Activated CD4-positive, alpha-beta T cell treated with anti-CD3 and anti-CD28 coated beads, Interleukin-2, amount 50 U/mL, for 1 hour (primary cell): ENCODE measurements at places on chromosomes 16 and 17.
A peak's percentile ranks its signal among the peaks of the same experiment; 100 is the strongest.

- DNase-seq = no peak
These were observed 23.9 kb downstream of the DHRS7C start for GRCh38 chr17:9767432-9767991.

DNA sequence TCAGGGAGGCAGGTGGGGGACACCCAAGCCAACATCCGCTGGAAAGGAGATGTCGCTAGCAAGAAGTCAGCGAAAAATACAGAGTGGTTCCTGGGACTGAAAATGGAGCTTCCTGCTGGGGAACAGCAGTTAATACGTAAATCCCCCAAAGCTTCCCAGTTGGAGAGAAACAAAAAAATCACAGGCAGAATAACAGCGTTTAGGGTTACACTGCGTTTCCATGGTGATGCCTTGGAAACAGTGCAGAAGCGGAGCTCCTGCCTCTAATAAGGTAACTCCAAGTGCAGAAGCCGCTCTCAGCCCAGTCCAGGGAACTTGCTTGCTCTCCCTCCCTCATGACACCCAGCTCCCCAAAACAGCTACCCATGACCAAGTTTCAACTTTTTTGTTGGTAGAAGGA, 73.4 kb downstream of the PLD6 start:
- no peak for DNase-seq

DNA sequence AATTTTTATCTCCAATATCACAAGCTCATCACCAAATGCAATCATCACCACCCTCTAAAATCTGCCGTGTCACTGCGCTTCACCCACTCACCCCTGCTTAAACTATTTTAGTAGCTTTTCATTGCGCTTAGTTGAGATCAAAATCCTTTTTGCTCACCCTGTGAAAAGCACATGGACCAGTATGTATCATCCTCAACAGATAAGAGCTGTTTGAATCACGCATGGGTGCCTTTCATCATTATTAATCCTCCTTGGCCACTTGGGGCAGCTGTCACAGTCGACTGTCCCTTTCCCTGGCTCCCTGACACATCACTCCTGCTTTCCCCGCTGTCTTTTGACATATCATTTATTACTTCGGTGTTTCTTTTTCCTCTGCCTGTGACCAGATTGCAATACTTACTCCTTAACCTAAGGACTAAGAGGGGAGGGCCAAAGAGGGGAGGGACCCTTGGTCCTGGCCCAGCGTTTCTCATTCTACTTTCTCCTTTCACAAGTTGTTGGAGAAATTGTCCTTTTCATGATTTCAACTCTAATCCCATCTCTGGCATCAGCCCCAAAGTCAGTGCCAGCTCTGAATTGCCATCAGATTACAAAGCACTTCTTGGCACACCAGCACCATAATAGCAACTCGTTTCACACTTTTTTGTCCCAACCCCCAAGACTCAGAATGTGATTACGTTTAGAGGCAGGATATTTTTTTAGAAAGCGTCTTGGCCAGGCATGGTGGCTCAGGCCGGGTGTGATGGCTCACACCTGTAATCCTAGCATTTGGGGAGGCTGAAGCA, 8.6 kb upstream of the KDM6B start:
- DNase-seq = no peak

DNA sequence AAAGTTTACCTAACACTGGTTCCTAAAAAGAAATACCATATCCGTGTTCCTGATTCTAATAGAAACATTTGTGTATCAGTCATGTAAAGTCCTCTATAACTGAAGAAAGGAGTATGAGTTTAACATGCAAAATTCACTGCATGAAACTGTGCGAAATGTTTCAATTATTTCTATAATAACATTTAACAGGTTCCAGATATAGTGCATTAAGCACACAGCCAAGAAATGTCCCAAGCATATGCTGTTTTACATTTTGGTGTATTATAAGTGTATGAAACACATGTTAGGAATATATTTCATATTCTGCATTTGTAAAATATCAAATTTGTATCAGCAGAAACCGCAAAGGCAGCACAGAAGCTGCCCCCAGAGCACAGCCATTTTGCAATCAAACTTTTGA, 764.9 kb downstream of the KCNJ2 start:
- no peak for DNase-seq

DNA sequence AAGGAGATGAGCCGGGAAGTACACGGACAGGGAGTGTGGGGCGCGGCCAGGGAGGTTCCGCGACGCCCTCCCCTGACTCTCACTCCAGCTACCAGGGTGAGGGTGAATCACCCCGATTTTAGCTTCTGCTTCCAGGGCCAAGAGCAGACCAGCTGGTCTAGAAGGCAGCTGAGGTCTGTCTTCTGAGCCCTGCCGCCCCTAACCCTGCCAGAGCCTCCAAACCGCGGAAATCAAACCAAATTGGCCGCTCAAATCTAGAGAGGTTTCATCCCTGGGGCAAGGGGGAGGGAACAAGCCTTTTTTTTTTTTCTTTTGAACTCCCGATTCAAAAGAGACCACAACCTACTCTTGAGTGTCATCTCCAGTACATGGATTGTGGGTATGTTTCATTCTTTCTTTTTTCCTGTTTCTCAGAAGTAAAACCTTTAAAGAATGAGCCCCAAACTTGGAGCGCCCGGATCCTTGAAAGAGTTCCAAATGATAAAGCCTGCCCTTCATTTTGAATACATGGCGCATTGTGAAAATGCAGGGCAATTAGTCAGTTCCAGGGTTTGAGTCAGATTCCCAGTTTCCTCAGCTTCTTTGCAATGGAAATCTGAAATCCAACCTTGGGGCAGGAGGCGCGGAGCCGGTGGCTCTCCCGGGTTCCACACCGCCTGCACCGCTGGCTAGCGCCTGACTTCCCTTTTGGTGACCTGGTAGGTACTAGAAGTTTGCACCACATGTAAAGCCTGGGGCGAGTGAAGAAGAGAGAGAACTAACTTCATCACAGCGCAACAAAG, 16.5 kb upstream of the ZFHX3 start:
- DNase-seq = no peak

- peak; percentile 82 for DNase-seq
These were observed 4.2 kb upstream of the MXRA7 start for GRCh38 chr17:76714822-76715495.

DNA sequence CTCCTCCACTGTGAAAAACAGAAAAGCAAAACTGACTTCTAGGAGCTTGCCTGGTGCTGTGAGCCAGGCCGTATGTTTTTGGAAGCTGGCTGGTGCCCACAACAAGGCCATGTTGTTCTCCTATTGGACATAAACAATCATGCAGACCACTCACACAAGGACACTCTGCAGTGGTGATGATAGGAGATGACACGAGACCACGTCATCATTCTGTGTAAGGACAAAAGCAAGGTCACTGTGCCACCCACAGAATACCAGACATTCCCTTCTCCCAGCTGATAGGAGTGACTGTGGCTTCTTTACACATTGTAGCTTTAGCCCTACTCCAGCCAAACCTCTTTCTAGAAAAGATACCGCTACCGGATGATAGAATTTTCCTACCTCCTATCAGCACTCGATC, 47.7 kb upstream of the LCMT1 start:
- no peak for DNase-seq

DNA sequence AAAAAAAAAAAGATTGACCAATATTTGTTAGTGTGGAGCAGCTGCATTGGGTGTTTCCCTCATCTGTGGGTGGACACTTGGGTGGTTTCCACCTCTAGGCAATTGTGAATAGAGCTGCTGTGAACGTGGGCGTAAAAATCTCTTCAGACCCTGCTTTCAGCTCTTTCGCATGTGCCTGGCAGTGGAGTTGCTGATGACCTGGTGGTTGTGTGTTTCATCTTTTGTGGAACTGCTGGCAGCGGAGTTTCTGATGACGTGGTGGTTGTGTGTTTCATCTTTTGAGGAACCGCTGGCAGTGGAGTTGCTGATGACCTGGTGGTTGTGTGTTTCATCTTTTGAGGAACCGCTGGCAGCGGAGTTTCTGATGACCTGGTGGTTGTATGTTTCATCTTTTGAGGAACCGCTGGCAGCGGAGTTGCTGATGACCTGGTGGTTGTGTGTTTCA, 21.4 kb downstream of the ZC3H18 start:
- no peak for DNase-seq

GRCh38 chr16:3235856-3236669, 1.1 kb upstream of the ZNF200 start:
- DNase-seq = peak; percentile 50

- DNase-seq = no peak
These were observed 10.0 kb downstream of the TNFAIP1 start for GRCh38 chr17:28345419-28346198.

DNA sequence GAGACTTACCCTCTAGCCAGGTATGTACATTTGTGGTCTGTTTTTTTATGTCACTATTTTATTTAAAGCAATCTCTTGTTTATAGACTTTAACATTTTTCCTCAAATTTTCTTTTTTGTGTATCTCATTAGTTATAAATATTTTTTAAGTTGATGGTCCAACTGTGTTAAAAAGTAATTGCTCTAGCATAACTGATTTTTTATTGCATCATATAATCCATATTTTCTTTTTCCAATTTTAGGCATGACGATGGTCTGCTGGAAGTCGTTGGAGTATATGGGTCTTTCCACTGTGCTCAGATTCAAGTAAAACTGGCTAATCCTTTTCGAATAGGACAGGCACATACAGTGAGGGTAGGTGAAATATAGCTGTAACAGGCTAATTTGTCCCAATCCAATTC, 27.9 kb downstream of the DGKE start:
- no peak for DNase-seq

DNA sequence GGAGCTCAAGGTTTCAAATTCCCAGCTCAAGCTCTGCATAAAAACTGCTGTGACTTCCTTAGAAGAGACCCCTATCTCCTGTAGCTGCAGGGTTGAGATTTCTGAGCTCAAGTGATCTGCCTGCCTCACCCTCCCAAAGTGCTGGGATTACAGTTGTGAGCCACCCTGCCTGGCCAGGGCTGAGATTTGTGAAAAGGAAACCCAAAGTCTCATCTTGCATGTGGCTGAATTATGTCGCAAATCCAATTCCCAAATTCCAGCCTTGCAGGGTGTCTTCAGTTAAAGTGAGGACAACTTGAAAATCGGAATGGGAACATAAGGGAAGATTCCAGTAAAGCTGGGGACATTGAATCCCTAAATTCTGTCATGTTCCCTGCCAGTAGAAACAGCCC, 14.2 kb upstream of the CETP start:
- DNase-seq = no peak

- DNase-seq = no peak
These were observed 4.1 kb downstream of the ASIC2 start for GRCh38 chr17:33288954-33289353.

- DNase-seq = no peak
These were observed 20.5 kb downstream of the MGAT5B start for GRCh38 chr17:76888661-76889060.

DNA sequence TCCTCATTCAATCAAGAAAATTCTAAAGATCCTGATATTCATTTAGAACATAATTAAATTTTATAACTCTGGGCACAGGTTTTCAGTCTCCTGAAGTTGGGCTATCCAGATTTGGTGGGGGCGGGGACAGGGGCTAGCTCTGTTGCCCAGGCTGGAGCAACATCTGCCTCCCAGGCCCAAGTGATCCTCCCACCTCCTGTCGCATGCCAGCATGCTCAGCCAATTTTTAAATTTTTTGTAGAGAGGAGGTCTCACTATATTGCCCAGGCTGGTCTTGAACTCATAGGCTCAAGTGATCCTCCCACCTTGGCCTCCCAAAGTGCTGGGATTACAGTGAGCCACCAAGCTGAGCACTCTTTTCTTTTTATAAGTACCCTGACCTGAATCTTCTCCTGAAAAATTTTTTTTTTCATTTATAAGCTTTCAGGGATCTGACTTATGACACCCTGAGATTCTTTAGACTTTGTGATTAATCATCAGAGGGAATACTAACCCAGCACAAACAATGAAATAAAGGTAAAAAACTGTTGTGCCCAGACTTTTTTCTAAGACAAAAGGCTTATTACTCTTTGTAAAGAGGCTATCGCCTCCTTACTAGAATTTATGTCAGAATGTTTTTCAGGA, 62.6 kb downstream of the TUBD1 start:
- no peak for DNase-seq

- no peak for DNase-seq
These were observed 54.1 kb downstream of the PSMD12 start for GRCh38 chr17:67312265-67312664.

DNA sequence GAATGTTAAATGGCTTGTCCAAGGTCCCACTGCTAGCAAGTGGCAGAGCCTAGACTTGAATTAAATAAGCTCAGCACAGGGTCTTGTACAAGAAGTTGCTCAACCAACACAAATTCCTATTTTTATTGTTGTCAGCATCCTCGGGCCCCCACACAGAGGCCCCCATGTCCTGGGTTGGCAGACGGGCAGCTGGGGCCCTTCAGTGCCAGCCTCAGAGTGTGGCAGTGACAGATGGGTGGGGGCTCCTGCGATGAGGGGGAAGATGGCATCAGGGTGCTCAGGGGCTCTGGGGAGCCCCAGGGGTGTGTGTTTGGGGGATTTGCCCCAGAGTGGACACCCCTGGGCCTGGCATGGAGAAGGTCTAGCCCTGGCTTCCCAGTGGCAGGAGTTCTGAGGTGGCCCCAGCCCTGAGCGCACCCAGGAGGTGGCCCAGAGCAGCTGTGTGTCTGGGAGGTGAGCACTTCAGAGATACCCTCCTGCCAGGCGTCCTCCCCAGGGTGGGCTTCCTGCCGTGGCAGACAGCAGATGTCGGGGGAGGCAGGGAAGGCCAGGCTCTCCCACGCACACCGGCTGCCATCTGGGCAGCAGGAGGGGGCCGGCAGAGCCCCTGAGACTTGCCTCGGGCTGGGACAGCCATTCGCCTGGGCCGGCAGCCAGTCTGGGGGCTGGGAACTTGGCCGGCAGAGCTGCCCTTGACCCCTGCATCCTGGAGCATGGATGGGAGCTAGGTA, 150.8 kb downstream of the C16orf78 start:
- no peak for DNase-seq

- no peak for DNase-seq
These were observed 18.5 kb downstream of the RGS9 start for GRCh38 chr17:65155622-65156021.

DNA sequence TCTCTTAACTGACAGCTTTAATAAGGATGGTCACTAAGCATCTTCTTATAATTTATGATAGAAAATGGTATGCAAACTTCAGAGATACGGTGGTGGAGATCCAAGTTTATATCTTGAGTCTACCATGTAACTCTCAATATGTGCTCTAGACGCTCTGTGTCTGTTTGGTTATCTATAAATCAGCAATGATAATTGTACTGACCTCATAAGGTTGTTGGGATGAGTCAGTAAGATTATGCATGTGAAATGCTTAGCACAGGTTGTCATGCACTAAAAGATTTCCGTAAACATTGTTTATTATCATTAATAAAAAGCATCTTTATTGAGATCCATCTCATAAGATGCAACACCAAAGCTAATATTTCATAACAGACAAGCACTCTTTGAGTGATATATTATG, 1094.9 kb upstream of the EEF2KMT start:
- DNase-seq = no peak

DNA sequence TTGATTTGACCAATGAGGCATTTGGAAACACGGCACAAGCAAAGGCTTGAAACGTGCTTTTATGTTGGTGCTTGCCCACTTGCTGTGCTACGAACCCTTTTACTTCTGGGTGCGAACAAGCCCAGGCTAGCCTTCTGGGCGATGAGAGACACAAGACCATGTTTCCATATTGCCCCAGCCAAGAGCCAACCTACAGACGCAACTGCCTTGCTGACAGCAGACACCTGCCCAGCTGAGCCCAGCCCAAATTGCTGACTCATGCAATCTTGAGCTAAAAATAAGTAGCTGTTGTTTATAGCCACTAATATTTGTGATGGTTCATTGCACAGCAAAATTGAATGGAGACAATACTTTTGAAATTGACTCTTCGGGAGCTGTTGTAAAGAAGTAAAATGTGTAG, 464.5 kb downstream of the WWOX start:
- no peak for DNase-seq

GRCh38 chr17:20122254-20122879, 113.2 kb downstream of the SPECC1 start:
- DNase-seq = no peak

- DNase-seq = no peak
These were observed 5.0 kb downstream of the ENGASE start for GRCh38 chr17:79079421-79080200.
